ENCODE measurements at places on chromosomes 3 and 15.

DNA sequence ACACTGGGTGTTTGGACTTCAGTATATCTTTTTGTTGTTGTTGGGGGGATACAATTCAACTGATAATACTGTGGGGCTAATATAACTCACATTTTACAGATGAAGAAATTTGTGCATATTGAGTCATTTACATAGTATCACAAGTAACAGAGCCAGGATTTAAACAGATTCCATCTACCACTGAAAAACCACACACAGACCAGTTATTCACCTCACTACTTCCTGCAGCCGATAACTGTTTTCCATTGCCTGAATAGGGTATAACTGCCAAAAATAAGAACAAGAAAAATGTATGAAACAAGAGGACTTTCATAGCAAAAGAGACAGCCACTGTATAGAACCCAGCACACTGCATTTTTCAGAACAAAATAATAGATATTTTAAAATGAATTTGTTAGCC, 215.8 kb upstream of the CNTN6 start:
- no peak for DNase-seq

- no peak for DNase-seq
Measured at GRCh38 chr3:176037636-176038035, 1159.6 kb downstream of the TBL1XR1 start.

DNA sequence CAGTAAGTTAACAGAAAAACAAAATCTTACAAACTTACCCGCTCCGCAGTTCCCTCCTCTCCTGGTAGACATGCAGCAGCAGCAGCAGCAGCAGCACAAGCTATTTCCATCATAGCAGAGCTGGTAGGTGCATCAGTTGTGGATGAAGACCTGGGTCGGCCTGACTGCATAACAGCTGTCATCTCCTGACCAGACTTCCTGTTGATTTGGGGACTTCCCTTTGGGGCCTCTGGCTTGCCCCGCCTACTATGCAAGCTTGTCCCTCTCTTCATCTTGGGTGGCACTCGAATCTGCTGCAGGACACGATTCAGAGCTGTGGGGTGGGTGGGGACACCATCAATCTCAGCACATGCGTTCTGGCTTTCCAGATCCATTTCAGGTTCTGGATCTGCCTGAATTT, 65.7 kb downstream of the TMCC1 start:
- peak; percentile 77 for DNase-seq

DNA sequence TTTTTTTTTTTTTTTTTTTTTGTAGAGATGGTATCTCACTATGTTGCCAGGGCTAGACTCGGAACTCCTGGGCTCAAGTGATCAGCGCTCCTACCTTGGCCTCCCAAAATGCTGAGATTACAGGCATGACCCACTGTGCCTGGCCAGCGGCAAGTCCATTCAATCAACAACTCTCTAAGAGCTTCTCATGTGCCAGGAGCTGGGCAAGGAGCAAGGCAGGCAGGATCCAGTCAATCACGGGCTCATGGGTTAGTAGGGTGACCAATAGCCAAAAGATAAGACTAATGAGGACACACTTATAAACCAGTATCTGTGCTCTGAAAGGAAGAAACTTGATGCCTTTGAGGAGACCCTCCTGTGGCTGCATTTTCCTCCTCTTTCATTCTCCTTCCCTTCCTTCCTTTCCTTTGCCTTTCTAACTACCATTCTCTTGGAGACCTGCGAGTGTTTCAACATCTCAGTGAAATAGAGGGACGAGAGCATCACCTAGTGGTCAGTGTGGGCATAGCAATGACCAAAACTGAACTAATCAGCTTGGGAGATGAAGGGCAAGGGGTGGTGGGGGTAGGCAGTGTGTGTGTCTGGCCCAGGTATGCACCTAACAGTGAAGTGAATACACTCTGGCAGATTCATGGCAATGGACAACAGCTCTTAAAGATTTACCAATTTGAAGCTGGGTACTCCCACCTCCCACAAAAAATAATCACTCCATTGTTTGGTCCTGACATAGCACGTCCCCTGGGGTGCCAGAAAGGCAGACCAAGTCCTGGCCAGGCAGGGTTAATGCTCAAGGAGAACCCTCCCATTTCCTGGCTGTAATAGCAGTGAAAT, 6.3 kb downstream of the RPP25 start:
- peak; percentile 82 for DNase-seq

DNA sequence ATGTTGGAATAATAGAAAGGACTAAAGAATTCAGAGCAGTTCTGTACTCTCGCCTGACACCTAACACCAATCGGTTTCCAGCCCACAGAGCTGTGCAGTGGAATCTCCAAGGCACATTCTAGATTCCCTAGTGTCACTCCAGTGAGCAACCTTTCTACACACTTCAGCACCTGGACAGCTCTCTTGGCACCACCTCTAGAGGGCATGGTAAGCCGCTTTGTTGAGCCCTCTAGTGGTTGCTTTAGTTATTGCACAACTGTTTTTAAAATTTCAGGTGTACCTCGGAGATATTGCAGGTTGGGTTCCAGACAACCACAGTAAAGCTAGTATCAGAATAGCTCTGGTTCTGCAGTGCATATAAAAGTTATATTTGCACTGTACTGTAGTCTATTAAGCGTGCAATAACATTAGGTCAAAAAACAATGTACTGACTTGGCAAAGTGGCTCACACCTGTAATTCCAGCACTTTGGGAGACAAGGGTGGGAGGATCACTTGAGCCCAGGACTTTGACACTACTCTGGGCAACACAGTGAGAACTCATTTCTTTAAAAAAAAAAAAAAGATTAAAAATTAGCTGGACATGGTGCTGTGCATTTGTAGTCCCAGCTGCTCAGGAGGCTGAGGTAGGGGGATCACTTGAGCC, 26.5 kb upstream of the ERC2 start:
- peak; percentile 87 for DNase-seq

DNA sequence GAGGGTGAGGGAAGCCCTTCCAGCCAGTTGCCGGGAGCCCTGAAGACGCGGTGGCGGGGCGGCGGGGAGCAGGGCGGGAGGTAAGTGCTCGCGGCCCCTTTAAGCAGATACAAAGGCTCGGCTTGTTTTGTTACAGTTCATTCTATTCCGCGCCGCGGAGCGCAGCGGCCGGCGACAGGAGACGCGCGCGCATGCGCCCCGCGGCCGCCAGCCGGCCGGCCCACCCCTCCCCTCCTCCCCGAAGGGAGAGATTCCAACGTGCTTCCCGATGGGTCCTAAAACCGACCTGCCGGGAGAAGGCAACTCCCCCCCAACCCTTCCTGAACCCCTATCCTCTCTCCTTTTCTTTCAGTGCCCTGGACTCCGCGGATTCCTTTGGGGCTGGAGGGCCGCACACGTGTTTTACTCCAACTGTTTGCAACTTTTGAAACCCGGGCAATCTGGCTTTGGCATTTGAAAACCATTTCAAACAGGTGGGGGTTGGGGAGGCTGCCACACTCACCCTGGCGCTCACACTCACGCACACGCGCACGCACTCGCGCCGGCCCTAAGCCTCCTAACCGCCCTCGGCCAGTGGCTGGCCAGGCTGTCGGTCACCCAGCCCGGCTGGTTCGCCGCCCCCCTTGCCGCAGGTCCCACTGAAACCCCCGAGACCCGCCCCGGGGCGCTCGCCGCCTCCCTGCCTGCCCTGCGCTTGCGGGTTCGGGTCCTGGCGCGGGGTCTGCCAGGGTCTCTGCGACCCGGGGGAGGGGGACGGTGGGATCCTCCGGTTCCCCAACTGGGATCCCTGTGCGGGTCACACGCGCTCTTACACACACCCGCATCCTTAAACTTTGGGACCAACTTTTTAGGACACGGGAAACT, at the start of gene MAGI1:
Gene MAGI1, minus strand, starts transcription at position 193 of the 864 bp plus-strand sequence. CDS start 610 bp downstream, outside the sequence.
- peak; percentile 79 for DNase-seq

DNA sequence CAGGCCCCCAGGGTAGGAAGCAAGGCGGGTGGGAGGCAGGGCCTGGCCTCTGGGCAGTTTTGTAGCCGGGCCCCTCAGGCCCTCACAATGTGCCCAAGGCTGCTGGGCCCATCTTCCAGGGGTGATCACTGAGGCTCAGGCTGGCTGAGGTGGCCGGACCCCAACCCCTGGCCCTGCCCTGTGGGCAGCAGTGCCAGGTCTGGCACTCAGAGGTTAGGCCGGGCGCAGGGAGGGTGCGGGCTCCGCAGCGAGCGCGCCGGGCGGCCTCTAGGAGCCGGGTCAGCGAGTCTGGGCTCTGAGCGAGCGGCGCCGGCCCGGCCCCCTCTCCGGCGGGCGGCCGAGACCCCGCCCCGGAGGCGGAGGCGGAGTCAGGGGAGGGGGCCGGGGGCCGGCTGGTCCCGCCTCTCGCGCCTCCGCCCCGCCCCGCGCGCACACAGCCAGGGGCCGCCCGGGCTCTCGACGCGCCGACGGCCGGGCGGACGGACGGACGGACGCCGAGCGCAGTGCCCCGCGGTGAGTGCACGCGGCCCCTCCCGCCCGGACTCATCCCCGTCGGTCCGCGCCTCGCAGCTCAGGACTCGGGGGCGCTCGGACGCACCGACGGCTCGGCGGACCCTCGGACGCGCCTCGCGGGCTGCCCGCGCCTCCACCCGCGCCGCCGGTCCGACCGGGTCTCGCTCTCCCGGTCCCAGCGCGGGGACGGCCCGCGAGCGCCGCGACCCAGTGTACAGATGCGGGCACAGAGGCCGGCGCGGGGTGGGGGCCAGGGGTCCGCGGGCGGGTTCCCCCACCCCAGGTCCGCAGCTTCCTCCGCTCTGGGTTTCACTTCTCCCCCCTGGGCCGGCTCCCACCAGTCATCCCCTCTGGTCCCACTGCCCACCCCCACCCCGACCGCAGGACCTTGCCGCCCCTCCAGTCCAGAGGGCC, at the start of gene FBLN2:
Gene FBLN2, plus strand, starts transcription at position 430 of the 927 bp plus-strand sequence. CDS start 21,231 bp downstream, outside the sequence.
- DNase-seq, result no peak

DNA sequence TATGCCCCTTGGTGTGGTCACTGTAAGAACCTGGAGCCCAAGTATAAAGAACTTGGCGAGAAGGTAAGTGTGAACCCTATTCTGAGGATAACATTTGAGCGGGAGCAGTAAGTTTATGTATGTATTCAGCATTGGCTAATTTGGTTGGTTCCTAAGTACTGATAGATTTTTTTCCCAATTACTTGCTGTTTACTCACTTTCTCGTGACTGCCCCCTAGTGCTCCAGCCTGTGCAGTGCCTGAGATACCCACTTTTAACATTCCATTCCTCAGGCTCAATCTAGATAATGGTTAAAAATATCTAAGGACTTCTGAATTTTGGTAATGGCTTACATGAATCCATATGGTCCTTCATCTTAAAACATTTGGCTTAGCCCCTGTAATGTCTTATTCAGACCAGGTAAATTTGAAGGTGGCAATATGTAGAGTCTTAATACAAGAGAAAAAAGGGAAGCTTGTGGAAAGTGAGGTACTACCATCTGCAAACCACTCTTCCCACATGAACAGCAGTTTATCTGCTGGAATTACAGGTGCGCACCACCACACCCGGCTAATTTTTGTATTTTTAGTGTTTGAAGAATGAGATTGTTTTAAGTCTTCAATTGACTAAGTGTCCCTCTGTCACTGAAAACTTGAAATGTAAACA, 7.1 kb downstream of the ELL3 start:
- DNase-seq, result peak; percentile 68

DNA sequence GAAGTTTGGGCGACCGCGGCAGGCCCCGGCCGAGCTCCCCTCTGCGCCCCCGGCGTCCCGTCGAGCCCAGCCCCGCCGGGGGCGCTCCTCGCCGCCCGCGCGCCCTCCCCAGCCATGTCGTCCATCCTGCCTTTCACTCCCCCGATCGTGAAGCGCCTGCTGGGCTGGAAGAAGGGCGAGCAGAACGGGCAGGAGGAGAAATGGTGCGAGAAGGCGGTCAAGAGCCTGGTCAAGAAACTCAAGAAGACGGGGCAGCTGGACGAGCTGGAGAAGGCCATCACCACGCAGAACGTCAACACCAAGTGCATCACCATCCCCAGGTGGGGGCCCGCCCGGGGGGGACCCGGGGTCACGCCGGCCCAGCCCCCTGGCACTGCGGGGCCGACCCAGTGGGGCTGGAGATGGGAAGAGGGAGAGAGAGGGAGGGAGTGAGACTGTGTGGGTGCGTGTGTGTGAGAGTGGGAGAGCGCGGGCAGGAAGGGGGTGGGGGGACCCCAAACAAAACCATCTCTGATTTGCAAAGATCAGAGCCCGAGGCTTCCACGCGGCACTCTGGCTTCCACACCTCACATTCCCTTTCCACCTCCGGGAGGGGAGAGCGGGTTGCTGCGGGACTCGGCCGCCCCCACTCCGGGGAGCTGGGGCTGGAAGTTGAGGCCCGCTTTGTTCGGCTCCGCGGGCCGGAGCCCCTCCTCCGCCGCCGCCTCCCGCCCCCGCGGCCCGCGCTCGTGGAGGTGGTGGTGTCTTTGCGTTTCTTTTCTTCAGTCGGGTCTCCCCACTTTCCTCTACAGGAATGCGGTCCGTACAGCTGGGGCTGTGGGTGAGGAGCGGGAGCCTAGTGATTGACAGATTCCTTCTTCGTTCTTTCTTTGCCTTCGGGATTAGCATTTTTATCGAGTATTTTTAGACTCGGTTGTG, 898 bp downstream of the SMAD3 start:
- DNase-seq, result peak; percentile 12

GRCh38 chr15:27210176-27210575, 239.2 kb downstream of the GABRG3 start:
- DNase-seq, result no peak

- DNase-seq, result peak; percentile 59
Measured at GRCh38 chr3:19539518-19540392, 391.4 kb downstream of the KCNH8 start.

GRCh38 chr3:186826410-186826975, 16.0 kb upstream of the ADIPOQ start:
- peak; percentile 24 for DNase-seq

DNA sequence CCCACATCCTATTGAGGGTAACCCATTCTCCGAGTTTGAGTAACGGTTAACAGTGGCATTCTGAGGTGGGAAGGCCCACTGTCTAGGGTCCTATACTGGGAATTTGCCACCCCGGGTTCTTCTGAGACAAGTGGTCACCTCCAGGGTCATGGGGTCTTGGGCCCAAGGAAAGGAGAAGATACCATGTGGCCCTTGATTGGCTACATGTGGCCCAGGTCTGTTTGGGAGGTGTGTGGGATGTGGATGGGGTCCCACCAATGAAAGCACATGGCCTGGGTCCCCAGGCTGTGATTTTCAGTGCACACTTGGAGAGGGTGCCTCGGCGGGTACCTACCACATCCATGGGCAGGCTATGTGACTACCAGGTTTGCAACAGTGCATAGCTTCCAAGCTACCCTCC, 214.4 kb downstream of the UBE3A start:
- DNase-seq, result no peak

DNA sequence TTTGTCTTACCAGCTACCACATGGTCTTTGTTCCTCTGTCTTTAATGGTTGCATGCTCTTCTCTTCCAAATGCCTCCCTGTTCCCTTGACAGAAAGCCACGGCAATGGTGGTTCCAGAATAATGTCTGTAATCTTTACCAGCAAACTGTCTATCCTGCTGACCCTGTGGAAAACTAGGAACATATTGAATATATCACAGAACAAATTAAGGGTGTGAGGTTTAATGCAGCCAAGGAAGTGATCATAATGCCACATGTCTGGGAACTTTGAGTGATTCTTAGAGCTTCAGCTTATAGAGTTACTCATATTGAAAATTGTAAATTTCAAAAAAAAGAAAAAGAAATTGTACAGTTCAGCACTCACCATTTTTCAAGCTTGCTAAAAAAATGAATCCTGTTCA, 282.9 kb upstream of the RARB start:
- DNase-seq, result no peak

GRCh38 chr15:95368191-95368590, 962.3 kb upstream of the NR2F2 start:
- DNase-seq, result no peak

- DNase-seq, result no peak
Measured at GRCh38 chr3:77467702-77468625, 428.1 kb downstream of the ROBO2 start.

All from GM12865 (cell line).